ENCODE measurements at places on chromosomes 12 and 14. TPM values are rescaled to one million over a fixed set of nuclear protein-coding genes. Genes with fewer than 3 reads are reported as not detected.

DNA sequence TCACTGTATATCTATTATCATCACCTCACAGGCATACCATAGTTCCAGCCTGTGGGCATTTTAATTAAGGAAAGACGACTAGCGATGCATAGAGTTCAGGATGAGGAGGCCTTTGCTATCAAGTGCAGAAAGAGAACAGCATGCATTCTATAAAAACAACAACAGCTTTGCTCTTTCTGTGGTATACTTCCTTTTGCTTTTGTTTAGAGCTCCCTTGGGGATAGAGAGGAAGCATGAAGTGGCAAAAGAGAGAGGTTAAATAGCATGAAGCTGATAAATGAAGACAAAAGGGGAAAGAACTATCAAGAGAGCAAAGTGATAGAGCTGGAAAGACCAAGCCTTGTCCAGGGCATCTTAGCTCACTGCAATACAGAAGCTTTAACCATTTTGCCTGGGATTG lies 23.5 kb downstream of the IFNG-AS1 start:
- no peak for DNase-seq

GRCh38 chr12:52204095-52204930 lies 12.5 kb upstream of the KRT80 start:
- no peak for DNase-seq

- no peak for DNase-seq
These were observed 24.6 kb downstream of the RPS6KA5 start for GRCh38 chr14:91035855-91036254.

- DNase-seq = no peak
These were observed 129.8 kb downstream of the ACSS3 start for GRCh38 chr12:81207664-81208063.

DNA sequence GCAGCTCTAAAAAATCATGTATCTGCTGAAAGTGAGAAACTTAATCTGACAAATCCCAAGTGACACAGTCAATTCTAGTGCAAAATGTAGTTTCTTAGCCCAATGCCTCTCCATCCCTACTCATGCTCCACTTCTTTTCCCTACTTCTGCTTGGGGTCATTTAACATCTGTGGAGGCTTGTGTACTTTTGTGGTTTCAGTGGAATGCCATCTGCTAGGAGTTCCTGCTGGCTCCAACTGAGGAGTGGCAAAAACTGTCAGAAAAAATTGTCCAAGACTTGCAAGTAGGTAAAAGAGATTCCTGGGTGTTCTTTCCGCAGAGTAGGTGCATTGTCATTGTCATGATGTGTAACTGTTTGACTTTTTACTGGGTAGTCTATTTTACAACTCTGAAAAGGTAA lies 12.5 kb upstream of the AVPR1A start:
- no peak for DNase-seq

- no peak for DNase-seq
These were observed 121.7 kb downstream of the CHST11 start for GRCh38 chr12:104578453-104578852.

- no peak for DNase-seq
These were observed 120.9 kb downstream of the SLC38A6 start for GRCh38 chr14:61101803-61102548.

GRCh38 chr12:28574746-28575592 lies 384.7 kb downstream of the CCDC91 start:
- no peak for DNase-seq

DNA sequence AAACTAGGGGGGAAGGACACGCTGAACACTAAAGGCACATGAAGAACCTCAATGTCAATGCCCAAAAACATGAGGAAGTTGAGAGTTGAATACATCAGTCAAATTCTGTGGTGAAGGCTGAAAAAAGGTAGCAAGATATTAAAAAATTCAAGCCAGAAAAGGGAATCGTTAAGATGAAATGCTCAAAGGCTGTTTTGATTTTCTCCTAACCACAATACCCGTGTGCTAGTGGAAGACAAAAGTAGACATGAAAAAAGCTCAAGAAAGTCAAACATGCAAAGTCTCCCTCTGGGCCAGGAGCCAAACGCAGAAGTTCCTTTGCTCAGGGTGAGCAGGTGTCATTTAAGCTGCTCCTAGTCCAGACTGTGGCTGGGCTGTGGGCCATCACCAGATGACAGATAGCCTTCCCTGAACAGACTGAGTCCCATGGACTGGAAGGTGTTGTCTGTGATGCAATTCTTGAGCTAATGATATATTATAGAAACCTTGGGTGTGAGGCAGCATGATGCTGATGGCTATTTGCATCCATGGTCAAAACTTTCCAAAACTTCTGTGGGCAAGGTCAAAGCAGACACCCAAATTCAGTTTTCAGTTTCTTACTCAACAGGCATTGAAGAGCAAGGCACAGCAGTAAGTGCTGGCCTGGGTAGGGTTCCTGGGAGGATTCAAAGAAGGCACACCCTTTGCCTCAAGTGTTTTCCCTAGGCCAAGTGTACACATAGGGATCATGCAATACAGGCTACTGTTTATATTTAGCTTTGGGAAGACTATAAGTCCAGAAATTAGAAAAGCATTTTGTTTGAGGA lies 81.6 kb downstream of the MYRFL start:
- no peak for DNase-seq

DNA sequence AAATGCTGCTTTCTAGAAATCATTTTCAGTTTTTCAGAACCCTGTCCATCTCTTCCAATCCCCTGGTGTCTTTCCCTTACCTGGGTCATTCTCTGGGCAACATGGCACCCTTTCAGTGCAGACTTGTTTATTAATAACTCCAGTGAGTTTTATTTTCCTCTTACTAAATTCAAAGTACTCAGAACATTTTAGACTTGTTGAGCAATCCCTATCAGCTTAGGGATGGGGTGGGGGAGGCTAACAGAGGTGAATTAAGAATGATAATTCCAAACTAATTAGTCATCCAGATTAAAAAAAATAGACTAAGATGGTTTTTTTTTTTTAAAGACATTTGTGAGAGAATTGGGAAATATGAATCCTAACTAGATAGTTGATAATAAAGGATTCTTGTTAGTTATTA lies 10.7 kb downstream of the GPRC5A start:
- no peak for DNase-seq

DNA sequence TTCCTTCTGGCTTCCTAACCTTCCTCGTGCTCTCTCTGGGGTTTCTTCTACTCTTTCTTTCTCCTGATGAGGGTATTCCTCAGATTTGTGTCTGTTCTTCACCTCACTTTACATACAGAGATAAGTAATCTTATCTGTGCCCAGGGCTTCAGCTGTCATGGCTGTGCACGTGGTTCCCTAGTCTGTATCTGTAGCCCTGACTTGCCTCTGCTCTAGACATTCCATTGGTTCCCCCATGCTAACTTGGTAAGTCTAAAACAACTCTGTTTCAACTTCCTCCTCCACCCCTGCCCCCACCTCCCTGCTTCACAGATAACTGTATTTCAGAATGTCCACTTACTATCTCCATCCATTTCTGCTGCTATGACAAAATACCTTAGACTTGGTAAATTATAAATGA lies 10.8 kb downstream of the DIP2B start:
- no peak for DNase-seq

DNA sequence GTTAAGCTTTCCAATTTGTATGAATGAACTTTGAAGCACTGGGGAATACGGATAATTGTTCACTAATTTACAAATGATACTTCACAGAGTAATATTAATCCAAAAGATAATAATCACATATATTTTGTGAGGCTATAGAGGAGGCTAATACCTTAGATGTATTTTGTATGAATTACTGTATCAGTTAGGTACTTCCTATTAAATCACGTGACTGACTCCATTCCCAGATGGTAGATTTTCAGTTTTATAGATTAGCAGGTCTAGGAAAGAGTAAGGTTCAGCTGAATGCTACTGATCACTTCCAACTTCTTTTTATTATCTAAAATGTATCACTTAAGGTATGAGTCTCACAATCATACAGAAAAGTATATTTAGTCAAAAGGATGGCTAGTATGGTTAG lies 133.6 kb downstream of the PDE3A start:
- DNase-seq = no peak

PTGER2 gene
- 1.9 TPM for total RNA-seq

POU6F1 gene
- 5.5 TPM for total RNA-seq

CIROP gene
- not detected for total RNA-seq

HAL gene
- total RNA-seq = 289 TPM

IPO8 gene
- 22.7 TPM for total RNA-seq

EIF2S3B gene
- total RNA-seq = 0.20 TPM

PMEL gene
- 31.9 TPM for total RNA-seq

LMNTD1 gene
- total RNA-seq = not detected

LHX5 gene
- total RNA-seq = not detected

RILPL2 gene
- 2.8 TPM for total RNA-seq

LALBA gene
- total RNA-seq = not detected

All from lower leg skin (tissue), 4 donors.